Karpas-422 (cell line): ENCODE measurements at places on chromosomes 7 and 10.

GRCh38 chr10:113213035-113213434, 263.0 kb downstream of the TCF7L2 start:
- DNase-seq = no peak

- DNase-seq = peak; percentile 62
These were observed 1.3 kb upstream of the TAS2R38 start for GRCh38 chr7:141974831-141975230.

DNA sequence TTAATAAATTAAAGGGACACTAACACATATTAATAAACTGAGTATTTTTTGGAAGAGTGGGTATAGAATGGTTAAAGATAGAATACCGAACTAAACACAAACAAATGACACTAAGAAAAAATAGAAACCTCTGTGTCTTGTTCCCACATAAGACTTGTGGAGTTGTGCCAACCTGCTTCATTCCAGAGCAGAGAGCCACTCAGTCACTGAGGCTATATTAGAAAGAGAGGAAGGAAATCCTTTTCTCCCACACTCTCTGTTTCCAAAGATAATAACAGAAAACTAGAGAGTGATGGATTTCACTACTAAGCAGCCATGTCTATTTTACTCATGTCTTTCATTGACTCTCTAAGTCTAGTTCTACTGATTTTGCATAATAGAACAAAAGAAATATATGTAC, 26.0 kb downstream of the CTNNA3 start:
- DNase-seq = no peak

DNA sequence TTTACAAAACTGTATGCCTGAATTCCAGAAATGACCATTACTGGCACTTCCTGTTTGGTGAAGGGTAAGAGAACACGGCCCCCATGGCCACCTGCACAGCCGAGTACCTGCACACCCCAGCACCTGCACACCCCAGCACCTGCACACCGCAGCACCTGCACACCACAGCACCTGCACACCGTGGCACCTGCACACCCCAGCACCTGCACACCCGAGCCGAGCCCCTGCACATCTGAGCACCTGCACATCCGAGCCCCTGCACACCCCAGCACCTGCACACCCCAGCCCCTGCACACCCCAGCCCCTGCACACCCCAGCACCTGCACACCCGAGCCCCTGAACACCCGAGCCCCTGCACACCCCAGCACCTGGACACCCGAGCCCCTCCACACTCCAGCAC, 243.5 kb downstream of the DNAJB6 start:
- DNase-seq = no peak

- no peak for DNase-seq
These were observed 48.4 kb upstream of the CRTAC1 start for GRCh38 chr10:98078774-98079173.

- no peak for DNase-seq
These were observed 40.6 kb upstream of the WAC start for GRCh38 chr10:28492116-28492920.
